ENCODE measurements at places on chromosomes 12 and 14.

DNA sequence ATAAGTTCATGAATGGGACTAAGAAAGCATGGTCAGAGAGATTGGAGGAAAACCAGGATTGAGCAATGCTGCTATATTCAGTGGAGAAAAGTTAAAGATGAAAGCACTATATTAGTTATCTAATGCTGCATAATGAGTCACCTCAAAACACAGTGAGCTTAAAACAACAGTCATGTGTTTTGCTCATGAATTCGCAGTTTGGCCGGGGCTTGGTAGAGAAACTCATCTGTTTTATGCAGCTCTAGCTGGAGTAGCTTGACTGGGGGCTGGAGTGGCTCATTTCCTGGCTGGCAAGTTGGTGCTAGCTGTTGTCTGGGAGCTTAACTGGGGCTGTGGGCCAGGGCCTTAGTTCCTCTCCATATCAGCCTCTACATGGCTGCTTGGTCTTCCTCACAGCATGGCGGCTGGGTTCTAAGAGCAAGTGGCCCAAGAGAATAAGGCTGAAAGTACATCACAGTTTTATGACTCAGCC lies 90.1 kb downstream of the ADCK1 start:
- no peak for DNase-seq

- DNase-seq = no peak
These were observed 378.4 kb downstream of the CCDC91 start for GRCh38 chr12:28568704-28569103.

- no peak for DNase-seq
These were observed 32.9 kb upstream of the ZFP36L1 start for GRCh38 chr14:68825729-68826128.

DNA sequence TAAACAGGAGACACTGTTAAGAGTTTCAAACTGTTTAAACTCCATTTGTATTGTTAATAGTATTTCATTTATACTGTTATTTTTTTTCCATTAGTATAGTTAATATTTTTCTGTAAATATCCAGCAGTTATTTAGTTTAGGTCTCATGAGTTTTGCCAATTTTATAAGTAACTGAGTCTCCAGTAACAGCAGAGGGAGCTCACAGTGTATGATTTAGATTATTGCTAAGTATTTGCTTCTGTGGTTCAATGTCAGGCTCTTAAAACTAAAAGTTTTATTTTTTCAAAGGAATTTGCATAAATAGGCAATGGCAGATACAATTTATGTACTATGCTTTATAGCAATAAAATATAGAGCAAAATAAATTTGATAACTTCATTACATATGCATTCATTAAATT lies 209.7 kb downstream of the ATXN7L3B start:
- no peak for DNase-seq

DNA sequence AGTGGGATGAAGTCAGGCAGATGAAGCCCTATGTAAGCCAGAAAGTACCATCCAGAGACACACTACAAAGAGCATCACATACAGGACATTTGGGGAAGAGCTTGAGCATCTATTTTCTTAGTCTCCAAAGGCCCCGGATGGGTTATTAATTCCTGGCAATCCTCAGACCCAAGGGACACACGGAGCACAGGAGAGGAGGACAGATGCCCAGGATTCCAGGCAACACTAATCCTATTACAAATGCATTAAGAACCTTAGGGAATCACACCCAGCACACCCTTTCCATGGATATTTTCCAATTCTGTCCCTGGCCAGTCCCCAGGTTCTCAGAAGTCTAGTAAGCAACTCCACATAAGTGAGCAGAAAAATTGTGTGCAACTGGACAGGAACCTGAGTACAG lies 65.9 kb downstream of the CMKLR1 start:
- no peak for DNase-seq

DNA sequence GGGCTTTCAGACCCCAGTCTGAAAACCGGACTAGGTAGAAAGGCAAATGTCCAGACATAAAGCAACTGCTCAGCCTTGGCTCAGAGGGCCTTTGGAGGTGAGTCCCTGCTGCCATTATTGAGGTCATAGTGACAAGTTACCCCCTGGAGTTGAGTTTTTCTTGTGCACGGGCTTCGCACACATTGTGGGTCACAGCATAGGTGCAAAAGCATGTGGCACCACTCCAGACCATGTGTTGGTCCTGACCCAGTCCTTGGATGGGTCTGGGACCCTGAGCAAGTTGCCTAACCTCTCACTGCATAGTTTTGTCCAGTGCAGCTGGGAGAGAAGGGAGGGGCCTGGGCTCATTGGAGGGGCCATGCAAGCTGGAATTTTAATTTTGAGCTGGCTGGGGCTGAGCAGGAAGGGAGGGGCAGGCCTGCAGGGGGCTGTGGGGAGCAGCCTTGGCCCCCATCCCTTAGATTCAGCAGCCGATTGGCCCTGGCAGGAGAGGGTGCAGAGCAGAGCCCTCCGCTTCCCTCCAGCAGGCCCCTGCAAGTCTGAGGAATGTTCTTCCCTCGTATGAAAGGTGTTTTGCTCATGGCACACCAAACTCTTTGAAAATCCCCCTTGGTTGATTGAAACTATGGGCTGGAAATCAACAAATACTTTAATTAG lies 4.2 kb upstream of the KRT5 start:
- no peak for DNase-seq

GRCh38 chr14:104694475-104694950 lies 5.1 kb downstream of the INF2 start:
- DNase-seq = no peak

DNA sequence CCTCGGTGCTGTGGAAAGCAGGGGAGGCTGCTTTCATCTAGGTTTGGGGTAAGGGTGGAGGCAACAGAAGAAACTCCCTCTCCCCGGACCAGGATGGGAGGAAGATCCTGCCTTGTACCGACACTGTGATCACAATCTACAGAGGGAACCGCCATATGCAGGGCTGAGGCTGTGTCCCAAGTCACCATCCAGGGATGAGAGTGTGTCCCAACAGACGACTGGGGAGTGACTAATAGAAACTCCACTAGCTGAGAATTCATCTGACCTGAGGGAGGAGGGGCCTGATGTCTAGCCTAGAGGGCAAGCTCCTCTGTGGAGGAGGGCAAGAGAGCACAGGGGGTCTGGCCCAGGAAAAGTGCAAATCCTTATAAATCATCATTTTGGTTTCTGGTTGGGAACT lies 172.4 kb downstream of the CALM1 start:
- no peak for DNase-seq
